T1000 (cell line): ENCODE measurements at places on chromosomes 16 and 17.

DNA sequence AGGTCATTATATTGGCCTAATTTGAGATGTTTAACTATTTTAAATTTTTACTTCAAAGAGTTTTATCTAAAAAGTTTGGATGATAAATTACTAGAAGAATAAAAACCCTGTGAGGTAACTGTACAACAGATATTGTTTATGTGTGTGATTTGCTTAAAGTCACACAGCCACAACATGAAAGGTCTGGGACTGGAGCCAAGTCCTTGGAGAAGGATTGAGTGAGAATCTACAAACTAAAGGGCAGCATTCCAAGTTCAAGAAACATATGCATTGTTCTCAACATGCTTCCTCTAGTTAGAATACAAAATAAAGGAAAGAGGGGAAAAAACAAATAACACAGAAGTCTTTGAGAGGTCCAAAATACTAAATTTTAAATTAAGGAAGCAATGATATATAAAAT, 131.5 kb upstream of the MON1B start:
- DNase-seq = no peak

DNA sequence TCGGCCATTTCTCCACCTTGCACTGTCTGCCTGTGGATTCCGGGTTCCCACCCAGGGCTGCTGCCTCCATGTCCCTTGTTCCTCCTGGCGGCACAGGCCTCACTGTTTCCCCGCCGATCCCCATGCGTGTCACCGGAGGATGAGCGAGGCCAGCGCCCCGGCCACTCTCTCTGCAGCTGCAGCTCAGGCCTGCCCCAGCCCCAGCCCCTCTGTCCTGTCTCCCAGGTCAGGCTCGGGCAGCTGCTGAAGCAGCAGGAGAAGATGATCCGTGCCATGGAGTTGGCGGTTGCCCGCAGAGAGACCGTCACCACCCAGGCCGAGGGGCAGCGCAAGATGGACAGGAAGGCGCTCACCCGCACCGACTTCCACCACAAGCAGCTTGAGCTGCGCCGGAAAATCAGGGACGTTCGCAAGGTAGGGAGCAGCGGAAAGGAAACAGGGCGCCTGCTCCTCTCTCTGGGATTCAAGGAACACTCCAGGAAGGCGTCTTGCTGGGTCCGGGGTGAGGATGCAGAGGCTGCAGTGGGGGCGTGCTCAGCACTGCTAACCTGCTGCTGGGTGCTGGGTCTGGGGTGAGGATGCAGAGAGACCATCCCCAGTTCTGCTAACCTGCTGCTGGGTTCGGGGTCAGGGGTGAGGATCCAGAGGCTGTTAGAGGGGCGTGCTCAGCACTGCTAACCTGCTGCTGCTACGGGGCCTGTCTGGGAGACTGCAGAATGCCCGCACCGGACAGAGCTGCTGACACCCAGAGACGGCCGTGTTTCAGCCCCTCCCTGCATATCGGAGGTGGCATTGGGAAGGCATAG, 6.1 kb upstream of the GAA start:
- no peak for DNase-seq

DNA sequence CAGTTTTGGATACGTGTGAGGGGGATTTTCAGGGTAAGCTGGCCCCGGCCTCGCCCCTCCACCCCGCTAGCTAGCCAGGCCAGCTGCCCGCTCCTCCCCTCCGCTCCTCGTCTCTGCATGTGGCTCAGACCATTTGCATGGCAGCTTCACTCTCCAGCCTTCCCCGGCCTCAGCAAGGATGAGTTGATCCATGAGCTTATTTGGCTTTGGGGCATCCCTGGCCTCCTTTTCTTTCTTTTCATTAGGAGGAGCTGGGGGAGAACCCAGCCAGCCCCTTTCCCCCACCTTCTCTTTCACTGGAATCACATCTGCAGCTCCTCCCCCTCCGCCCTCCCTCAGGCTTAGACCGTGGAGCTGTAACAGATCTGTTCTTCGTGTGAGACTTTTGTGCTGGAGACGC, 30.7 kb downstream of the ELAC2 start:
- DNase-seq = no peak

GRCh38 chr17:8001976-8002720, at the start of gene GUCY2D:
Gene GUCY2D, plus strand, starts transcription at chr17:8002615. Its CDS starts 433 bp downstream, at chr17:8003048.
- no peak for DNase-seq

DNA sequence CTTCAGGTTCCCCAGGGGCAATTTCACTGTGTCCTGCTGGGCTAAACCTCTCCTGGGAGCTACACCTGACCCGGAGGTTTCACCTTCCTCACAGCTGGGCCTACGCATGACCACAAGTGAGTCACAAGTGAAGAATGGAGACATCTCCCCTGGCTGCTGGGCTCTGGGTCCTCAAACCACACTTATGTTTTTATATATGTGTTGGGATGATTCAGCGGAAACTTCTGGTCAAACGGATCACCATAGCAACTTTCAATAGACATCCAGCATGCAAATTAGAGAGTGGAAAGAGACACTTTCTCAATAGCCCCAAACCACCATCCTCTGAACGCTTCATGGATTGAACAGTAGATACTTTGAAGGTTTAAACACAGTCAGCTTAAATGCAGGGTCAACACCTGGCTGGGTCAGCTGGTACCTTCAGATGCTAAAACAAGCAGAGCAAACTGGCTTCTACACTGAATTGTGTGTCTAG, 28.0 kb upstream of the MAF start:
- peak; percentile 19 for DNase-seq
